ENCODE measurements at places on chromosomes 2 and 18. TPM values are rescaled to one million over a fixed set of nuclear protein-coding genes. Genes with fewer than 3 reads are reported as not detected.

DNA sequence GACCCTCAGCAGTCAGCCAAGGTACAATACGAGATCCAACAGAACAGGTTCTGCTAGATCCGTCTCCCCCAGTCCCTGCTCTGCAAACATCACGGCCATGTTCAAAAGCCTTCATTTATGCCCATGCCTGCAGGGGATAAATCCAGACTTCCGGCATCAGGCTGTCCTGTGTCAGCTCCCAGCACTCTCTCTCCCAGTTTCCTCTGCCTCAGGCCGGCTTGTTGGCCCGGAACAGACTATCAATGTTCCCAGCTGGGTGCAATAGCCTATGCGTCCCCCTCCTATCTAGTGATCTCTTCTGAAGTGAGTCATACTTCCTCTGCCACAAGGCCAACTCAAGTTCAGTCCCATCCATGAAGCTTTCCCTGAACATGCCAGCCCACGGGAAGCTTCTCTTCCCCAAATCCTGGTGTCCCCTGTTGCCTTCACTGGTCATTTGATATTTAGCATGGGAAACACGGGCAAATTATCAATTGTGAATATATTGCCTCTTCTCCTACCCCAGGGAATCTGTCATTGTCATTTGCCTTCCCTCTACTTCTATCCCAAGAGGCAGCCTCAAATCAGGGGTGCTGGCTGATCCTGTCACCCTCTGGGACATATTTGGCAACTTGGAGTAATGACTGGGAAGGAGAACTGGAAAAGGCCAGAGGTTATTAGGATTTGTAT is 51.1 kb downstream of the CAPN13 start:
- DNase-seq, result peak; percentile 79

GRCh38 chr2:113679457-113679856 is 52.4 kb downstream of the RABL2A start:
- DNase-seq, result no peak

The CNDP1 gene
- 0.31 TPM for total RNA-seq

- DNase-seq, result no peak
Measured at GRCh38 chr2:148259674-148260073, 238.8 kb downstream of the MBD5 start.

The RIT2 gene
- total RNA-seq, result not detected

The GLB1L gene
- 9.9 TPM for total RNA-seq

The ACTG2 gene
- 918 TPM for total RNA-seq

GRCh38 chr2:26284132-26284531 is 39.4 kb downstream of the HADHB start:
- DNase-seq, result no peak

The VIL1 gene
- total RNA-seq, result not detected

- no peak for DNase-seq
Measured at GRCh38 chr2:8615576-8616281, 66.1 kb upstream of the ID2 start.

- no peak for DNase-seq
Measured at GRCh38 chr2:108560241-108560811, 26.1 kb downstream of the LIMS1 start.

GRCh38 chr2:64501946-64502345 is 22.2 kb upstream of the AFTPH start:
- DNase-seq, result no peak

The SERPINB13 gene
- not detected for total RNA-seq

The RGPD4 gene
- 0.08 TPM for total RNA-seq

DNA sequence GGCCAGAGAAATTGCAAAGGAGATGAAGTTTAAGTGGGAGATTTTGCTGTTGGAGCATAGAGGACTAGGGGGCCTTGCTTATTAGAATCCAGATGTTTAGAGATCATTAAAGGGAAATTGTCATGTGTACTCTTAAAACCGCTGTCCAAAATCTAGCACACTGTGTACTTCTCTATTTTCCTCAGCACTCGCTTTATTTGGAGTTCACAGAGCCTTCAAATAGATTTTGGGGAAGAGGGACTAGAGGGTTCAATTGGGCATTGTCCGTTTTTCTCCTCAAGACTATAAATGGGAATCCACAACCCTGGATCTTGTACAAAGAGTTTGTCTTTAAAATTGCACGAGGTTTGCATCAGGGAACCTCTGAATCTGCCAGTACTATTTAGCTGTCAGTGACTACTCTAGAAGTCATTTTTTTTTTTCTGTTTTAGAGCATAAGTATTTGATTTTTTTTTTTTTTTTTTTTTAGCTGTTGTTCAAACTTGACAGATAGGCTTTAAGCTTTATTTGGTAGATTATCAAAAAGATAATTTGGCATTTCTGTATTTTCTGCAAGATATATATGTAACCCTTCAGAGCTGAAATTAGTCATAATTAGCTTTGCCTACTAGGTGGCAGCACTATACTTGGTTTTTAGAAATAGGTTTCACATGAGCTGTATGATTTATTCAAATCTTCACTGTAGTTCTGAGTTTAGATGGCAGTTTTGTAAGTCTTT is 14.2 kb downstream of the PMS1 start:
- DNase-seq, result no peak

The CCDC68 gene
- total RNA-seq, result 16.5 TPM

- no peak for DNase-seq
Measured at GRCh38 chr2:118856978-118857676, 9.7 kb upstream of the EN1 start.

The HOXD9 gene
- total RNA-seq, result 19.8 TPM

DNA sequence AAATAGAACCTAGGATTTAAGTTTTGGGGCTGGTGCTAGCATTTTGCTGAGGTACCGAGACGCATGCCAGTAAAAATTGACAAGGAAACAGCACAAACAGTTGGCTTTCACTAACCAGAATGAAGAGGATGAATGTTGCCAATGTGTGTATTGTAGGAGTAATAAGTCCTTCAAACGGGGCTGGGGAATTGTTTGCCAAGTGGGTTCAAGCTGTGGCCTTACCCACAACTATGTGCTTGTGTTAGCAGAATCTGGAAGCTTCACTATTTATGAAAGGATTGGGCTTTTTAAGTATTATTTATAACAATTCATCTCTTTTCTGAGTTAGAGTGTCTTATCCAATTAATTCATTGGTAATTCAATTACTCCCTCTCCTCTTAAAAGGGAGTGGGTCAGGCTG is 15.0 kb upstream of the KIF5C start:
- no peak for DNase-seq

DNA sequence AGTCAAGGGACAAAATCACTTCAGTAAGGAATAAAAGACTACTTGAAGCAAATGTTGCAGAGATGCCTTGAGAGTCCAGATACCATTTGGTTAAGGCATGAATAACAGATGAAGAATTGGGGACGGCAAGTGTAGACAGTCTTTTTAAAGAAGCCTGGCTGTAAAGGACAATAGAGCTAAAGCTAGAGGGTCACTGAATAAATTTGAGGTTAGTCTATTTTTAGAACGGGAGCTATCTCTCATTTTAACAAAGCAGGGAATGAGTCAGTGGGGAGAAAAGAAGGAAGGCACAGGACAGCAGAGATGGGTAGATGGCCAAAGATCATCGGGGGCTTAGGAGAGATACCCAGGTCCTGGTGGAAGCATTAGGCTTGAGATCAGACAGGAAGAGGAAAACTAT is 30.6 kb upstream of the CHN1 start:
- DNase-seq, result no peak

The TBC1D8 gene
- 69.1 TPM for total RNA-seq

- no peak for DNase-seq
Measured at GRCh38 chr2:74007711-74008110, 23.0 kb downstream of the TET3 start.

DNA sequence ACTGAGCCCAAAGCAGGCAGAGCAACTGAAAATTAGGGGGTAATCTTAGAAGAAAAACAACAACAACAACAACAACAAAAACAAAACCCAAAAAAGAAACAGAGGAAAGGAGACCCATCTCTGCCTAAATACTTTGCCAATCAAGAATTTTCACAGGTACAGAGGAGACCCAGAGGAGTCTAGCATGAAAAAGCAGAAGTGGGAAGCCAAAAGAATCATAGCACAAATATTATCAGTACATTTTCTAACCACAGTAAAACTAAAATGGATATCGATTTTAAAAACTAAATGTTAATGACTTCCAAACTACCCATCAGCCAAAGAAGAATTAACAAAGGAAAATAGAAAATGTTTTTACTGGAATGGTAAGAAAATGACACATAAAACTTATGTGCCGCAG is 148.1 kb downstream of the BAZ2B start:
- no peak for DNase-seq

The ANKRD62 gene
- total RNA-seq, result not detected

The ST6GAL2 gene
- 1.4 TPM for total RNA-seq

DNA sequence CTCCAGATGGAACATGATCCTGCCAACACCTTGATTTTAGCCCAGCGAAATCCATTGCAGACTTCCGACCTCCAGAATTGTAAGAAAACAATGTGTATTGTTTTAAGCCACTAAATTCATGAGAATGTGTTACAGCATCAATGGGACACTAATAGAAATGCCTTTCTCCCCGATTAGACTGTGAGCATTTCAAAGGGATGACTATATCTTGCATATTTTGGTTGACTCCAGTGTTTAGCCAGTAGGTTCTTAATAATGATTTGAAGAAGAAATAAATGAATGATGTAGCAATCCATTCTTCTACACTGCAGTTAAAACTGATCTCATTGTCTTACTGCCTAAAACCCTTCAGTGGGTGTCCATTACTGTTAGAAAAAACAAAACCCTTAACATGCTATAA is 67.4 kb upstream of the ACVR1C start:
- DNase-seq, result no peak

- DNase-seq, result no peak
Measured at GRCh38 chr2:173690349-173690748, 274.8 kb downstream of the SP3 start.

DNA sequence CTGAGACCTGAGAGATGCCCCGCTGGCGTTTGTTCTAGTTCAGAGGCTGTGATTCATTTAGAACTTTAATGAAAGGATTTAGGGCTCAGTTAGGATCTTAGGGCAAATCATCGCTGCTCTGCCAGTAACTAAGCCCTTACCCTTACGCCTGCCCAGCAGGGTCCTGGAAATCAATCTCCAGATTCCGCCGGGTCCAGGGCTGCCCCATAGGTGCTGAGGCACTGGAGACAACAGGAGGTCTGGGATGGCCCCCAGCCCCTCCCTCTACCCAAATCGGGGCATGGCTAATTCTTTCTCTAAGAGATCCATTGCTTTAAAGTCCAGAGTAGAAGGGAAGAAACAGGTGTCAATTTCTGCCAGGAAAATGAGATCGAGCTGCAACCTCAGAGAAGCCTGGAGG is 83.1 kb downstream of the SDC1 start:
- DNase-seq, result no peak

The PLEK gene
- 3.7 TPM for total RNA-seq

DNA sequence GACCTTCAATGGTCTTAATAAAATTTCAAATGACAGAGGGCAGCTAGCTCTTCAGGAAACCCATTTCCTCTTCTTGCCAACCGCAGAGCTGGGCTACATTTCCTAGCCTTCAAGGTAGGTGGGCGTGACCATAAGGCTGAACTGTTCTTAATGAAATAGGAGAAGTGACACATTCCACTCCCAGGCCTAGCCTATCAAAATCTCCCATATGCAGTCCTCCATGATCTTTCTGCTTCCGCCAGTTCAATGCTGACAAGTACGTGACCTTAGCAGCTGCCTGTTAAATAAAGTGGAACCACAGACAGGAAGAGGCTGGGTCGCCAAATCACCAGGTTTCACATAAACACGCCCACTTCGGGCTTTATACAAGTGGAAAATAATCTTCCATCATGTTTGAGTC is 13.2 kb downstream of the SERPINE2 start:
- DNase-seq, result no peak

The FNDC4 gene
- 3.7 TPM for total RNA-seq

The TIA1 gene
- total RNA-seq, result 160 TPM

DNA sequence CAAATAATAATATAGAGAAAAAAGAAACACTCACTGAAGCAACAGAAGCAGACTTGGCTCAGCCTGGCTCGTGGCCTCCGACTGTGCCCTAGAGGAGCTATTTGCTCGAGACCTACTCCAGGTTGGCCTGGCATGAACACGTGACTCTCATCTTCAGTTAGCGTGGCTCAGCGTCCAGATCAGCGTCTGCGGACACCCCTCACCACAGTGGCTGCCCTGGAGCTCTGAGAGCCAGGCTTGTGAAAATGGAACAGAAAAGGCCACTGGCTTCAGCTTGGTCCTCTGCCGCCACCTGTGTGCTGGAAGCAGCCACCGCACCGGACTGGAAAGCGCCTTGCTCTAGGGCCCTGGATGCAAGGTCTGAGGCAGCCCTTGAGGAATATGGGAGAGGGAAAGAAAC is 1184.0 kb upstream of the GYPC start:
- DNase-seq, result no peak

The PIEZO2 gene
- total RNA-seq, result 3.9 TPM

DNA sequence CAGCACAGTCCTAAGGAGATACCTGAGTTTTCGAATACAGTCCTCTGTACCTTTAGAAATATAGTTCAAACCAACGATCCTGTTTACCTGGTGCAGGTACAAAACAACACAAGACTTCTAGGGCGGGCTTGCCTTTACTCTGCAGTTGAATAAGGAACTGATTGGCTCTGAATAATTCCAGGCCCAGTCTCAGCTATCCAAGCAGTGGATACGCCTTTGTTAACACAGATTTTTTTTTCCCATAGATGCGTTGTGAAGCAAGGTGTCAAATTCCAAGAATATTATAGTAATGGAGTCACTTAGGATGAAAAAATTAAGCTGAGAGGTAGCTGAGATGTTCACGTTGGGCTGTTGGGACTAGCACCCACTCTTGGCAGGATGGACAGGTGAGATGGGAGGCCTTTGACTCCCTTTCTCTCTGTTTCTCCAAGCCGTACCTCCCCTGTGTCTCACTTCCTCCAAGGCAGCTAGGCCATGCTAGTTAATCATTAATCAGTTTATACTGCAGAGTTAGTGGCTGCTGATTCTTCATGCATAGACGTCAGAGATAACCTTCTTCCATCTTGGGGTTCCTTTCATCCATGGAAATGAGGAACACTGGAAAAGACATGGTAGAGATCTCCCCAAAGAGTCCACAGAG is 380.8 kb upstream of the ACVR2A start:
- DNase-seq, result no peak

The PLA2R1 gene
- 19.0 TPM for total RNA-seq

DNA sequence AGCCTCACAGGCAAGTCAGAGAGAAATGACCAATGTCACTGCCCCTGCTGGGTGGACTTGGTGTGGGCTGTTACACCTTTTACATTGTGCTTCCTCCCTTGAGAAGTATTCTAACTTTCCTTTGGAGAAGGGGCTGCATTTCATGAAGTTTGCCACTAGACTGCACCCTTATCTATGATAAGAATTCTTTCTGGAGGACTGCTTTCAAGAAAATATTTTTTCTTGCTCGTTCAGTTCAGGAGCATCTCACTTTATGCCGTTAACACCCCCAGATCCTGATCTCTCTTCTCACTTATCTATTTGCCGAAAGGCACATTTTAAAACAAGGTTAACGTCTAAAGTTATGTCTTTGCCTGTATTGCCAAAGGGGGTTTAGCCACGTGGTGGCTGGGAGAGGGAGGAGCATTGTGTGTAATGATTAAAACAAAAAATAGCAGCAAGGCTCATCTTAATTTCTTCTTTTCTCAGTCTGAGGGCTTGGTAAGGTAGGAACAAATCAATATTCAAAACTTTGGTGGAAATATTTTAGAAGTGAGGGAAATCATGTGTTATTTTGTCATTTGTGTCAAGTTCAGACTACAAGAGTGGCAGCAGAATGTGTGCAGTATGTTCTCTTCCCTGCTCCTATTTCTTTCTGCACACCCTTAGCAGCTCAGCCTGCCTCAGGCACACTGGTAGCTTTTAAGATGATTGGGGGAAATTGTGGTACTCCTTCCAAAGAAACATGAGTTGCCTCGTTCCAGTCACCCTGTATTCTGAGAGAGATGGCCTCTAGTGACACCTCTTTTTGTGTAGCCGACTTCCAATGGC is 1.6 kb upstream of the IGFBP5 start:
- DNase-seq, result no peak

The CHRND gene
- not detected for total RNA-seq

Data from ureter (tissue), 1 donor.